ENCODE measurements at places on chromosomes 1 and 21. TPM values are rescaled to one million over a fixed set of nuclear protein-coding genes. Genes with fewer than 3 reads are reported as not detected.
A peak's percentile ranks its signal among the peaks of the same experiment; 100 is the strongest.

Gene C21orf58
- 4.2 TPM for total RNA-seq

- DNase-seq: no peak
Measured at GRCh38 chr1:154856049-154856448, 14.0 kb downstream of the KCNN3 start.

GRCh38 chr21:45581322-45581712 lies 39.1 kb upstream of the SLC19A1 start:
- DNase-seq: no peak

Gene CD1D
- not detected for total RNA-seq

GRCh38 chr1:18261891-18262290 lies 154.3 kb downstream of the IGSF21 start:
- DNase-seq: no peak

DNA sequence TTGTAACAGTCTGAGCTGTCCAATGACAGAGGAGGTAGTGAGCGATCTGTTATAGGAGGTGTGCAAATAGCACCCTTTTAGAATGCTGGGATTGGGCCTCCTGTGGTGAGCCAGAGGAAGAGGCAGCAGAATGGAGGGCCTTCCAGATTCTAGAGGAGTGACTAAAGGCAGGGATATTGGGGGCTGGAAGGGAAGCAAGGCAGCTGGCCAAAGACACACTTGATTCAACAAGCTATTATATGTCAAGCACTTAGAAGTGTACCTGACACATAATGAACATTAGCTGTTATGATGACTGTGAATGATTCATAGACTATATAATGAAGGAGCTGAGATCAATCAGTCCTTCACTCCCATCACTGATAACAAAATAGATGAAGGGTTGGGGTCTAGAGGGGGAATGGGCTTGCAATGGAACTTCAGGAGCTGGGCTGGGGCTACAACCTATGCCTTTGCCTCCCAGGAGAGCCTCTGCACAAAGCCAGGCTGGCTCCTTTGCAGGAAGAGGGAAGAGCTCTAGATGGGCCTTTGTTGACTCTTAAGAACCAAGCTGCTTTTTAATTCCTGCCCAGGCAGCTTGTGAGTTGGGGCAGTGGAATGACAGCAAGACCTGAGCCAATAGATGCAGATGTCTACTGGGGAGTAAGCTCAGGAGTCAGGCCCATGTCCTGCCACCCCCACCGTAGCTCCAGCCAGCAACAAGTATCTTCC lies 2.3 kb upstream of the MKNK1 start:
- DNase-seq: peak; percentile 35
